ENCODE measurements at places on chromosomes 1 and 21.
A peak's percentile ranks its signal among the peaks of the same experiment; 100 is the strongest.

GRCh38 chr1:99763956-99764355, 2.5 kb downstream of the FRRS1 start:
- no peak for DNase-seq

DNA sequence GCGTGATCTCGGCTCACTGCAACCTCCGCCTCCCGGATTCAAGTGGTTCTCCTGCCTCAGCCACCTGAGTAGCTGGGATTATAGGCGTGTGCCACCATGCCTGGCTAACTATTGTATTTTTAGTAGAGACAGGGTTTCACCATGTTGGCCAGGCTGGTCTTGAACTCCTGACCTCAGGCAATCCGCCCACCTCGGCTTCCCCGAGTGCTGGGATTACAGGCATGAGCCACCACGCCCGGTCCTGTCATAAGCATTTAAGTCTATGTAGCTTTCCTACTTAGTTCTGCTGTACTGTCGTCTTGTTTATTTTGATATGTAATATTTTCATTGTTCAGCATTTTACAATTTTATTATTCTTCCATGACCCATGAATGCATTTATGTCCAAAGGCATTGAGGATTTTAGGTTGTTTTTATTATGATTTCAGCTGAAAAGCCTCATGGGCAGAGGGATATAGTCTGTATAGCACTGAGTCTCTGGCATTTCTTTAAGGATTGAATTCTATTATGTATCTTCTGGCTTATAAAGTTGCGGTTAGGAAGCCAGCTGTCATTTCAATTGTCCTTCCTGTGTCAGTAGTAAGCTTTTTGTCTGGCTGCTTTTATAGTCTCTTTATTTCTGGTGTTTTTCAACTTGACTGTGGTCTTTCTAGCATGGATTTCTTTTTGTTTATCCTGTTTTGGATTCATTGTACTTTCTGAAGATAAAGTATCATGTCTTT, 9.2 kb downstream of the AGPAT3 start:
- DNase-seq = no peak

DNA sequence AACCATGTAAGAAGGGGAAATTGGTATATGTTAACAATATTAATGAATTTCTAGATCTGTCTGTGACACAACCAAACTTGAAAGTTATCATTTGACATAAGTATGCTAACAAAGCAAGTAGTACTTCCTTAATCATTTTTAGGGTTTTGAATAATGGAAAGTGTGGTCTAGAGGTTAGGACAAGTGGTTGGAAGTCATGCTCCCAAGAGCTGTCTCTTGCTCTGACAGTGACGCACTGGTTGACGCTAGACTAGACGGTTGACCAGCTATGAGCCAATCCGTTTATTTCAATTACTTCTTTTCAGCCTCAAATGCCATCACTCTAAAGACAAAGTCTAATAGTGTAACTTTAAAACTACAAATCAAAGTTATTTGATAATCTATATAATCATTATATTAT, 20.7 kb upstream of the RGS1 start:
- no peak for DNase-seq

- no peak for DNase-seq
Measured at GRCh38 chr1:194042736-194043135, 856.3 kb upstream of the B3GALT2 start.

DNA sequence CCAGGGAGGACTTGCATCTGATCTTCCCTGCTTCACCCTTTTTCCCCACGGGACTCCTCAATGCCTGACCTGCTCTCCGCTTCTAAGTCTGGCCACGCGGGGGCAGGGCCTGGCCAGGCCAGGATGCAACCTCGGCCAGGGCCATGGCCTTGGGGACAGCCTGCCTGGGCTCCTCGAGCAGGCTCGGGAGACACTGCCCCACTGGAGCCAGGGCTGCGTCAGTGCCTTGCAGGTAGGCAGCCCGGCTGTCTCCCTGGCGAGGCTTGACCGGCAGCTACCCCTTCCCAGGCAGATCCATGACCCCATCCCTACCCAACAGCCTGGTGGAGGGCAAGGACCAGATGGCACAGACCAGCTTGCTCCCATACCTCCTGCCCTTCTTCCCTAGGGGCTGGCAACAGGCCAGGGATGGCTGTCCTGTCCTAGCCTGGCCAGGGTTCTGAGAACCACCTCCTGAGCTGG, 2.7 kb upstream of the PRDM16 start:
- DNase-seq = no peak

- DNase-seq = no peak
Measured at GRCh38 chr1:54460351-54460750, 54.2 kb upstream of the SSBP3 start.

GRCh38 chr1:175629318-175629694, 114.1 kb downstream of the TNR start:
- no peak for DNase-seq

- DNase-seq = peak; percentile 11
Measured at GRCh38 chr1:236141447-236142252, 689 bp upstream of the GPR137B start.

DNA sequence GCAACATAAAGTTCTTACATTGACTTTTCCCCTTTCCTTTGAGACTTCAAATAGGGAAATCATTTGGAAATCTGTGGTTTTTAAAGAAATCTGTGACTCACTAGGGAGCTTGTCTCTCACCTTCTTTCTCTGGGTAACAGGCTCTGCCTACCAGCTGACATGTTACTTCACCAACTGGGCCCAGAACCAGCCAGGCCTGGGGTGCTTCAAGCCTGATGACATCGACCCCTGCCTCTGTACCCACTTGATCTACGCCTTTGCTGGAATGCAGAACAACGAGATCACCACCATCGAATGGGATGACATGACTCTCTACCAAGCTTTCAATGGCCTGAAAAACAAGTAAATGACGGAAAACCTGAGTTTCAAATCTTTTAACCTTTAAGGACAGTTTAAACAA, 9.2 kb upstream of the CHIA start:
- DNase-seq = no peak

GRCh38 chr1:200945111-200945510, 50.4 kb downstream of the INAVA start:
- no peak for DNase-seq

DNA sequence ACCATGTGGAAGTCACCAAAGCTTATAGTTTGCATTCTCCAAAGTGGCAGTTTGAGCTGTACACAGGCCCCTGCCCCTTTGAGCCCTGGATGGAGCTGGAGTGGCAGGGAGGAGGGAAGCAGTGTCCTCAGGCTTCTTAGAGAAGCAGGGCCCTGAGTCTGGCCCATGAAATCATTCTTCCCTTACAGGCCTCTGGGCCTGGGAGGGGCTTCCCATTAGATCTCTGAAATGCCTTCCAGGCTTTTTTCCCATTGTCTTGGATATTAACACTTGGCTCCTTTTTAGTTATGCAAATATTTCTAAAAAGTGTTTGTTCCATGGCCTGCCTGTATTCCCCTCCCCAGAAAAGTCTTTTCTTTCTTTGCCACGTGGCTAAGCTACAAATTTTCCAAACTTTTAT, 10.0 kb upstream of the TRIM67 start:
- no peak for DNase-seq

DNA sequence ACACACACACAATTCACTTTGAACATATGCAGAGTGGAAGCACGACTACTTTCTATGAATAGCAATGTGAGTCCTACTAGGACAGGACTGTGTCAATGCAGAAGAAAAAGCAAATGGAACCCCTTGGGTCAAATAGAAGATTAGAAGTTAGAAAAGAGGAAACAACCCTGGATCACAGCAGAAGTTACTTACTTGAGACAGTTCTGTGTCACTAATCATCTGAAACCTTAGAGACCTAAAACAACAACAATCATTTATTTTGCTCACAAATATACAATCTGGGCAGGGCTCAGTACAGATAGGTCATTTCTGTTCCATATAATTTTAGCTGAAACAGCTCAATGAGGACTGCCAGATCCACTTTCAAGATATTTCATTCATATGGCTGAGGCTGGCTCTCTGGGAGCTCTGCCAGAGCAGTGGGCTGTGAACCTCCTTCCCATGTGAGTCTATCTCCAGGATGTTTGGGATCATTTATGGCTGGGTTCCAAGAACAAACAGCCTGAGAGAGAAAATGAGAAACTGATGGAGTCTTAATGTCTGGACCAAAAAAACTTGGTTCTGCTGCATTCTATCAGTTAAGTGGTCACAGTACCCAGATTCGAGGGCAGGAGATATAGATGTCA, 42.5 kb upstream of the IL10 start:
- DNase-seq = no peak

- DNase-seq = no peak
Measured at GRCh38 chr1:227948493-227949260, 945 bp upstream of the WNT9A start.

Measured in bone marrow (tissue), 2 donors.